ENCODE measurements at places on chromosomes 11 and 22. TPM values are rescaled to one million over a fixed set of nuclear protein-coding genes. Genes with fewer than 3 reads are reported as not detected.

The OR2D2 gene
- total RNA-seq = 1.0 TPM

The SCGB1A1 gene
- total RNA-seq = not detected

The ARSA gene
- 61.9 TPM for total RNA-seq

- no peak for DNase-seq
These were observed 82.6 kb downstream of the MICAL2 start for GRCh38 chr11:12192794-12193514.

- no peak for DNase-seq
These were observed 28.4 kb downstream of the YAP1 start for GRCh38 chr11:102138670-102139069.

DNA sequence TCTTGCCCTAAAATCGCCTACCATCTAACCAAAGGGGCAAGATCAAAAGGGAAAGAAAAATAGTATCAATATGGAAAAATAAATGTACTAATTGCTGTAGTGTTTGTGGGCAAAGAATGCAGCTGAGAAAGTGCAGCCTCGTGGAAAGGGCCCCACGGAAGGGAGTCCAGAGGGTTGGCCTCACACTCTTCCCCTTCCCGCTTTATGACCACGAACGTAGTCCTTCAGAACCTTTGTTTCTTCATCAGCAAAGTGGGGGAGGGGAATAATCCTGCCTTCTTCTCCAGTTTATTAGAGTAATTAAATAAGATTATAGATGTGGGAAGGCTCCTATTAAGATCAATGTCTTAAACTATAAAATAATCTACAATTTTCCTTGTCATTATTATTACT lies 41.0 kb downstream of the FLI1 start:
- DNase-seq = no peak

- no peak for DNase-seq
These were observed 10.9 kb upstream of the GAL start for GRCh38 chr11:68673306-68673945.

GRCh38 chr11:64844330-64845128 lies at the start of gene CDC42BPG:
CDC42BPG (minus strand) TSS chr11:64844653; CDS start chr11:64844569, 84 bp downstream.
- peak; percentile 76 for DNase-seq

Data from ureter (tissue), 1 donor.